ENCODE measurements at places on chromosomes 16 and 17.
A peak's percentile ranks its signal among the peaks of the same experiment; 100 is the strongest.

GRCh38 chr17:58487589-58488427 lies at the start of gene HSF5:
Gene HSF5, minus strand, starts transcription at chr17:58488408. Its CDS starts 134 bp downstream, at chr17:58488274.
- no peak for DNase-seq

DNA sequence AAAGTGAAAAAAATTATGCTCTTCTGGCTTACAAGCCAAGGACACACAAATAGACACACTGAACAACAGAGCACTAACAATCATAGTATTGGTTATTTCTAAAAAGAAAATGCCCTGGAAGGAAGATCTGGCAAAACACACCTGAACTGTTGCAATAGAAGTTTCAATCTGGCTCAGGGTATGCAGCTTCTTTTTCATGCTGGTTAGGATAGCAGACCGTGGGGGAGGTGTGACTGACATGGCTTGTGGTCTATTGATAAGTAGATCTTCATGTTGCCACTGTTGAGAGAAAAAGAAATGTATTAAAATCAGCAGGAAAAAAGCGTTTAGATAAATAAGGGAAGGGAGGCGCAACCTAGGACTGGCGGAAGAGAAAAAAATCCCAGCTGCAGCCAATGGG lies 26.5 kb upstream of the ARL6IP1 start:
- DNase-seq: no peak

DNA sequence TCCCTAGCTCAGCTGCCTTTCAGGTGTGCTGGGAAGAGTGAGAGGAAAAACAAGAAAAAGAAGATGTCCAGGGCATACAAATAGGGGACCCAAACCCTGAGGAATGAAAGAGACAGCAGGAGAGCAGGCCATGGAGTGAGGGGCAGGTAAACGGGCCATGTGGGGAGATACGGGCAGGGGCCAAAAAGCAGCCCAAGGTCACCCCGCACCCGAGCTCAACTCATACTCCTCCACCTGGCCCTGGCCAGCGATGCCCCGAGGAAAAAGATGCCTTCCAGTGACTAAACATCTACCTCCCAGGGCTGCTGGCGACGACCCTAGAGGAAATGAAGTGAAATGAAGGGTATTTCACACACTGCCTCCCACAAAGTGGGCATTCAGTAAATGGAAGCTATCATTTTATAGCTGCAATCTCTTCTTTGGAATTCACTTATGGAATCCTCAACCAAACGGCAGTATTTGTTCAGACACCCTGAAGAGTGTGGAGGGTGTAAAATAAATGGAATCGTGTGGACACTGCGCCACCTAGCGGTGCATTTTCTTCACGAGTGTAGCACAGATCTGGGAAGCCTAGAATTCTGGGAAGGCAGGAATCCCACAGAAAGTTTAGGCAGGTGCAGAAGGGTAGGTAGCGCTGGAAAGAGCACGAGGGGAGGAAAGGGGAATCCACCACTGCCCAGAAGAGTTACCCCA lies 14.9 kb downstream of the ELAC2 start:
- peak; percentile 15 for DNase-seq

DNA sequence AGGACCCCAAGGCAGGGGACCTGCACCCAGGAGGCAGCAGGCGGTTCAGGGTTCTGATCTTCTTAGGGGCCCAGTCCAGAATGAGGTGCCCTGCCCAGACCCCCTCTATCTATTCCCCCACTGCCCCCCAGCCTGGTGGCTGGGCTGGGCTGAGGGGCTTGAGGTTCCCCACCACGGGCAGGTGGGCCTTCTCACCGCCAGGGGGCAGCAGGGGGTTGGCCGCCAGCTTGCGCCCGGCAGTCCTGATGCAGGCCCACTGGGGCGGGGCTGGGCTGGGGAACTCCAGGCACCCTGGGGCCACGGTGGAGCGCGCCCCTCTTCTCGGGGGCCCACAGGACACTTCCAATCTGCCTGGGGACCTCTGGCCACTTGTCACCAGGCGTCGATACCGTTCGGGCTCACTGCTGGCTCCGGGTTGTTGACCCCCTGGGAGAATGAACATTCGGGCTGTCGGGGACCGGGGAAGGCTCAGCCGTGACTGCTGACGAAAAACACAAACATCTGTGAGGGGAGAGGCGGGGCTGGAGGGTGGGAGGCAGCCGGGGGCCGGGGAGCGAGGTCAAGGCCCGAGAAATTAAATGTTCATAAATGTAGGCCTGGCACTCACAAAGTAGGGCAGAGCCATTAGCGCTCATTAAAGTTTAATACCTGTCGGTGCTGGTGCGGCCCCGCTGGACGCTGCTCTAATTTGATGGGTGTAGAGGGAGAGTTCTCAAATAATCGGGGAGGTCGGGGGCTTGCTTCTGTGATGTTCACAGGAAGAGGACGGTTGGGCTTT lies 219.3 kb upstream of the GSE1 start:
- DNase-seq: no peak

GRCh38 chr17:73696251-73696650 lies 52.0 kb upstream of the SDK2 start:
- no peak for DNase-seq

GRCh38 chr17:75689441-75689873 lies 22.3 kb downstream of the SAP30BP start:
- no peak for DNase-seq

DNA sequence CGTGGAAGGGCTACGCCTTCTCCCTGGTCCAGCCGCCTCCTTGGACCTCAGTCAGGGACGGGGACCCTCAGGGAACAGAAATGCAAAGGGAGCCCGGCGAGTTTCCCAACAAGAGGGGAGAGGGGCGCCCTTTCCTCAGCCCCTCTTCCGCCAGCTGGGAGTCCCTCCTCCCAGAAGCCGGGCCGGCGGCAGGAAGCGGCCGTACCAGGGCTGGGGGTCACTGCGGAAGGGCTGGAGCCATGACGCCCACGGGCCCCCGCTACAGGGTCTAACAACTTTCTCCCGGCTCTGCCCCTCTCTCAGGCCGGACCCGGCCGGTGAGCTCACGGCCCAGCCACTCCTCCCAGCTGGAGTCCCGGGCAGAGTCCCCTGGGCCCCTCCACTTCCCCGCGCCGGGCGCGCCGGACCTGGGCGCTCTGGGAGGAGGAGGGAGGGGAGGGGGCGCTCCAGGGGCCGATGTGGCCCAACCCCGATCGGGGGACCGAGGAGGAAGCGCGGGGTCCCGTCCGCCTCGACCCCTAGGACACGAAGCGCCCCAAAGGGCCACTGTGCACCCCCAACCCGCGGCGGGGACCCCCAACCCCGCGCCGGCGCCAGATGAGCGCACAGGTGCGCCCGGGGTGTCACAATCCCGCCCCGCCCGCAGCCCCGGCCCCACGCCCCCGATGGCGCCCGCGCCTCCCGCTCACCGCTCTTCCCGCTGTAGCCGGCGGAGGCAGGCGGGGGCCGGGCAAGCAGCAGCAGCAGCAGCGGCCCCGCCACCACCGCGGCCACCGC lies 578 bp downstream of the PGAP6 start:
- DNase-seq: no peak

DNA sequence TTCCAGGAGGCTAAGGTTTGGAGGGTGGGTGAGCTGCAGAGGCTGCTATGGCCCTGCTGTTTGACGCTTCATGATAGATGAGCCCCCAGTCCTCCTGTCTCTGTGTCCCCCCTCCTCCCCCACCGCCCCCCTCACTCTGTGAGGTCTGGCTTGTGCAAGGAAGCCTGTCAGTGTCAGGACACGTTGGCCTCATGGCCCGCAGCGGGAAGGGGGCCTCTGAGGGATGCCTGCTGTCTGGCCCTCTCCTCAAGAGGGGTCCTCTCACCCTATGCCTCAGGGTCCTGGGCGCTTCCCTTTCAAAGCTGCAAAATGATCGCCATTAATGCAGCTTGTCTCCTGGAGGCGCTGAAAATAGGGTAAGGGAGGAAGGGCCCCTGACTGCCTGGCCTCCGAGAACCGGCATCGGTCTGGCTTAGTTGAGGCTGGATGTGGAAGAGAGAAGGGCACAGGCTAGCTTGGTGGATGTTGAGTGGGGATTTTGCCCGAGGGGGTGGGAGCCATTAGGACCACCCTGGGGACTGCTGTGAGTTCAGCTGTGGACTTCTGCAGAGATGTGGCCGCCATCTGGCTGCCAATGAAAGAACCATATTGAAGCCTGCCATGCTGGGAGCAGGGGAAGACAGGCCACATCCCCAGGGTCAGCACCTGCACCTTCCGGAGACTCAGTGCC lies 14.8 kb upstream of the GOSR2 start:
- DNase-seq: no peak

DNA sequence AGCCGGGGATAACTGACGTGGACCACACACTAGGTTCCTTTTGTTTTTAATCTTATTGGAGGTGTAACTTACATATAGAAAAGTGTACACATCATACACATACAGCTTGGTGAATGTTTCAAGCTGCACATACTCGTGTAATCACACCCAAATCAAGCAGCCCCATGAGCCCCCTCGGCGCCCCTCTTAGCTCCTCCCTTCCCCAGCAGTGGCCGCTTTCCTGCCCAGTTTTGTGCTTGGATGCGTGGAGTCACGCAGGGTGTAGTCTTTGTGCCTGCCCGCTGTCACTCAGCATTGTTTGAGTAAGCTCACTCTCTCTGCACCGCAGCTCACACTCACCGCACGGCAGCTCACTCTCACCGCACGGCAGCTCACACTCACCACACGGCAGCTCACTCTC lies 151.7 kb upstream of the CHMP6 start:
- DNase-seq: no peak

DNA sequence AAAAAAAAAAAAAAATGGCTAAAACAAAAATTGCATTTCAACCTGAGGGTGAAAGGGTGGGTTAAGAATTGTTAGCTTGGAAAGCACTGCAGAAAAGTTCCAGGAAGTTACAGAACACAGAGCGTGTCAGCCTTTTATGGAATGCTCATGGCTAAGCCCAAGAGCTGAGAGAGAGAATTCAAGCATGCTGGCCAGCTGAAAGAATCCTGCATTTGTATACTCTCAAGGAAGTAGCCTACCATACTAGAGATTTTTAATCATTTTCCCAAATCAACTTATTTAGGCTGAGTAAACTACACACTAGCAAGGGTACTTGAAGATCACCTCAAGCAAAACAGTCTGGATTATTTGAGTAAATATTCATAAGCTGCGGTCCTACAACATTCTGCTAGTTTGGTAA lies 153.9 kb downstream of the KCNJ2 start:
- DNase-seq: no peak

- DNase-seq: peak; percentile 92
These were observed at the start of gene GDE1 for GRCh38 chr16:19521471-19522396. Gene GDE1, minus strand, starts transcription at chr16:19522098. Its CDS starts 134 bp downstream, at chr16:19521964.

- peak; percentile 53 for DNase-seq
These were observed 5.3 kb upstream of the HIC1 start for GRCh38 chr17:2049333-2050299.

DNA sequence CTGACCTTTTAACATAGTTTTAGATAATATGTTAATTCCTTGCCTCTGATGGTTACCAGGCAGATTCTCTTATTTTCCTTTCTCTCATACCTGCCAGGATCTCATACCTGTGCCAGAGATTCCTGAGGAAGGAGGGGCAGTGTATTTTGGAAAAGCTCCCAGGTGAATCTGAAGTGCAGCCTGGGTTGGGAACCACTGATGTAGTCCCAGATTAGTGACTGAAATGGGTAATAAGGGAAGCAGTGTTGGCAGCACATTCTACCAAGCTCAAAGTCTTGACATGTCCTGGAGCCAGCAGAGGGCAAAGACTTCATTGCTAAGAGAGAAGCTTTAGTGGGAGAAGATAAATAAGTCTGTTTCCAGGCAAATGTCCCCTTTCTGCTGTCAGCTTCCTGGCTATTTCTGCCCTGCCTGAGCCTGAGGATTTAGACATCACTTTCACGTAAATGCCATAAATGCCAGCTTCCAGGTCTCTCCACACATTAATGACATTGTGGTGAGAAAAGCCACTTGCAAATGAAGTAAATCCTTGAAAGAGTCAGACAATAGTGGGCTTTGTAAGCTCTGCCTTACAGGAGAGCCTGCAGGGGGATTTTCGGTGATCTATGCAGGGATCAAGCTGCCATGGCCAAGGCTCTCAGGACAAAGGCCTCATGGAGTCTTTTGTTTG lies 40.9 kb upstream of the C16orf78 start:
- DNase-seq: no peak

- no peak for DNase-seq
These were observed 171.2 kb upstream of the SDK2 start for GRCh38 chr17:73815474-73815873.

GRCh38 chr17:57283203-57283971 lies 27.1 kb downstream of the MSI2 start:
- no peak for DNase-seq

DNA sequence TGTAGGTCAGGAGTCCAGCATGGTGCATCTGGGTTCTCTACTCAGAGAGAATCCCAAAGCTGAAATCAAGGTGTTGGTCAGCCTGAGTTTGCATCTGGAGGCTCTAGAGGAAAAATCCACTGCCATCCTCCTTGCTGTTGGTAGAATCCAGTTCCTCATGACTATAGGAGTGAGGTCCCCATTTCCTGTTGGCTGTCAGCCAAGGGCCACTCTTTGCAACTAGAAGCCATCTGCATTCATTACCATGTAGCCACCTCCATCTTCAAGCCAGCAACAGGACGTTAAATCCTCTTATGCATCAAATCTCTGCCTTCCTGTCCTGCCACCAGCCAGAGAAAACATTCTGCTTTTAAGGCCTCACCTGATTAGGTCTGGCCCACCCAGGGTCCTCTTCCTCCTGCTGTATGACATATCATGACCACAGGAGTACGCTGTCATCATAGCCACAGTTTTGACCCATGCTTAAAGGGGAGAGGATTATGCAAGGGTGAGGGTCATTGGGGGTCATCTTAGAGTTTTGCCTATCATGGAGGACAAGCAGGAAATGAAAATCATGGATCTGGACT lies 40.5 kb downstream of the DNAH9 start:
- DNase-seq: no peak

DNA sequence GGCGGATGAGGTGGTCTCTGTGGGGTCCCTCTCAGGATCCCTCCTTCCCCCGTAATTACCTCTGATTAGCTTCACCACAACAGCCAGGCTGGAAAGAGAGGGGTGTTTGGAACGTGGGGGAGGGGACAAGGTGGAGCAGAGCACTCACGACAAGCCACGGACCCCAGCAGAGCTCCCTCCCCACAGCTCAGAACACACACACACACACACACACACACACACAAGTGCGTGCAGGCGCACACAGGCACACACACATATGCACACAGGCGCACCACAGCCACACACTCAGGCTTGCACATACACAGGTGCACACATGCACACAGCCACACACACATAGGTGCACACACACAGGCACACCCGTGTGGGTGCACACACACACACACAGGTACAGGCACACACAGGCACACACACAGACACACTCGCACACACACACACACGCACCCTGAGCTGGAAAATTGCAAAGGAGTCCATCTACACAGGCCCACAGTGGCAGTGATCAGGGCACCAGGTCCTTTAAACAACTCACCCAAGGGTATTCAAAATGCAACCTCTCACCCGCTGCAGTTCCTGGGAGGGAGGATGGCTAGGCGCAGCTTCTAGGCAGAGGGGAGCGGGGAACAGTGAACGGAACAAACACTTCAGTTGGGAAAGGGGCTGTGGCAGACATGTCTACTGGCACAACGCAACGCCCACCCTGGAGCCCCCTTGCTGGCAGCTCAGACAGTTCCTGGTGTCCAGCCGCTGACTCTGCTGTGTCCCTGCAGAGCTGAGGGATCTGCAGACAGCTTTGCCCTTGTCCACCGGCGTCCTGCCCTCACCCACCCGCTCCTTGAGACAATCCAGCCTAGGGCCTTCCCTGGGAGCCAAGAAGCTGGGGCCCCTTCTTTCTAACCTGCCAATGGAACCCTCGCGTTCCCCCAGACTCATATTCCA lies 59.9 kb upstream of the DLX4 start:
- DNase-seq: no peak

GRCh38 chr16:66844342-66845079 lies at the start of gene CA7:
Gene CA7, plus strand, starts transcription at chr16:66844414. Its CDS starts 74 bp downstream, at chr16:66844488.
- no peak for DNase-seq
